ENCODE measurements at places on chromosomes 7 and 10.

- DNase-seq: no peak
These were observed 385.8 kb upstream of the KLF6 start for GRCh38 chr10:4170633-4171314.

- no peak for DNase-seq
These were observed 41.5 kb upstream of the CXCL12 start for GRCh38 chr10:44426247-44427034.

DNA sequence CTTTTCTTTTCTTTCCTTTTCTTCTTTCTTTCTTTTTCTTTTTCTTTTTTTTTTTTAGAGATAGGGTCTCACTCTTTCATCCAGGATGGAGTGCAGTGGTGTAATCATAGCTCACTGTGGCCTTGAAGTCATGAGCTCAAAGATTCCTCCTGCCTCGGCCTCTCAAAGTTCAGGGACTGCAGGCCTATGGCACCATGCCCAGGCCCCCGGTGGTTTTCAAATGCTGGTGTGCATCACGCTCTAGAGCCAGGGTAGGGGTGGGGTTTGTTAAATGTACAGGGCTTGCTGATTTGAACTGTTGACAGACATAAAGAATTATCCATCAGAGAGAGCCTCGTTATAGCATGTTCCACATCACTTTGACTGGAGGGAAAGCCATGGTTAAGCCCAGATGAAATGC is 5.8 kb downstream of the MINDY4 start:
- DNase-seq: no peak

- DNase-seq: peak; percentile 45
These were observed 8.6 kb upstream of the CRYGN start for GRCh38 chr7:151448261-151449252.

DNA sequence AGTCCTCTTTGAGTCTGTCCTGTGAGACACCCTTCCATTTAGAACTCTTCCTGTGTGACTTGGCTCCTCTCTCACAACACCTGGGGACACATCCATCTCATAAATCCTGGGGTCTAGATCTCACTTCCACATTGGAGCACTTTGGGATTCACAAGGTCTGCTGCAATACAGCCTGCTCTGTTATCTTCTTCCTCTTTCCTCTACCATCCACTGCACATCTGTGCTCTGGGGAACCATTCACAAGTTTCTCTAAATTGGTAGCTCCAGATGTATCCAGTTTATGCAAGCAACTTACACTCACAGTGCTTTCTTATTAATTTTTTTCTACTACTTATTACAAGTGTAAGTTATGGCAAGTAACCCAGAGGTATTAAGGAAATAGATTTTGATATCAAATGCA is 5.5 kb upstream of the FIGNL1 start:
- no peak for DNase-seq

DNA sequence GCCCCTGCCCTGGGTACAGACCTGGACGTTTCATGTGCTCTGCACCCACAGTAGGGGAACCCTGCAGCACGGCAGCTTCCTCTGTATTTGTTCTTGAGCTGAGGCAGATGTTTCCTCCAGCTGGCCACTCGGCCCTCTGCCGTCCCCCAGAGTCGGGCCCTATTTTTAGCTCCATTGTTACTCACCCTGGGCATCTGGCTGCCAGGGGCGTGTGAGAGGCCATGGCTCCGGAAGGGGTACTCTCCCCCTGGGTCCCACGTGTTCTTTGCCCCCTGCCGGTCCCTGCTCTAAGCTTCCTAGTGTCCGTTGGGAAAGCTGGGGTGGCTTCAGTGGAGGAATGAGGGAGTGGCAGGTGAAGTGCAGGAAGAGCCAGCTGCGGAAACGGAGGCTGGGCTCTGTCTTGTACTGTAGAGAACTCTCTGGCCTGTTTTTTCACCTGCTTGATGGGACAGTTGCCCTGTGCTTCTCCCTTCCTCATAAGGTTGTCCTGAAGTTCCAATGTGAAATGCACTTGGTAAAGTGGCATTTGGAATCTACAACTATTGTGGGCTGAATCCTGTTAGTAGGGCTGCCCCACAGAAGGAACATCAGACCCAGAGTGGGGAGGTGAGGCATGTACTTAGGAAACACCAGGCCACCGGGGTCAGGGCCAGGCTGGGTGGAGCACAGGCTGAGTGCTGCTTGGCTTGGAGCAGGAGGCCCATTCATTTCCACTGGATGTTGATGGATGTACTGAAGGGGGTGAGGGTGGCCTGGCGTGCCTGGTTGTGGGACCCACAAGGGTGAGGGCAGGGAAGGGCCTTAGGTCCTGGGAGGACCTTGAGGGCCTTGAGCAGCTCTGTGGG is 30.6 kb downstream of the PALD1 start:
- DNase-seq: peak; percentile 14

GRCh38 chr10:28331841-28332240 is 29.0 kb upstream of the MPP7 start:
- DNase-seq: no peak

- DNase-seq: no peak
These were observed 224.6 kb upstream of the NRP1 start for GRCh38 chr10:33559105-33559504.

DNA sequence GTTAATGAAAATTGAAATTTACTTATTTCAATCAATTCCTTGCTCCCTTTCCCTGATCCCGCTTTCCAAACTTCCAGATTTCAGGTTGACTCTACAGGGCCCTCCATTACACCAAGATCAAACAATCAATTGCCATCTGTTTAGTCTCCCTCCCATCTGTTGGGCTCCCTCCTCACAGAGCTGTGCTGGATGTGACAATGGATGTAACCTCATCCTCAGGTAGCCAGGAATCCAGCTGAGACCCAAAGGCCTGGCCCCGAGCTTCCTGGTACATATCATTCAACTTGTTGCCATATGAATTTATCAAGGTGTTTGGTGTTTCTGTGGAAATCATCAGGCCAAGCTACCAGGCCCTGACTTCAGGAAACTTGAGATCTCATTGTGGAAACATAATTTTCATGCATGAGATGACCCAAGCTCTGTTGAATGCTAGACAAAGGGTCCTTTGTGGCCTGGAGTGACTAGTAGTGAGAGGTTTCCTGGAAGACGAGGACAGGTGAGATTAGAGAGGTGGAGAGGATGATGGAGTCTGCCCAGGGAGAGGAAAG is 148.6 kb upstream of the PDE1C start:
- no peak for DNase-seq

- DNase-seq: no peak
These were observed 8.7 kb downstream of the STARD3NL start for GRCh38 chr7:38186593-38187314.

- DNase-seq: no peak
These were observed 74.2 kb upstream of the LAMB4 start for GRCh38 chr7:108204281-108204796.

DNA sequence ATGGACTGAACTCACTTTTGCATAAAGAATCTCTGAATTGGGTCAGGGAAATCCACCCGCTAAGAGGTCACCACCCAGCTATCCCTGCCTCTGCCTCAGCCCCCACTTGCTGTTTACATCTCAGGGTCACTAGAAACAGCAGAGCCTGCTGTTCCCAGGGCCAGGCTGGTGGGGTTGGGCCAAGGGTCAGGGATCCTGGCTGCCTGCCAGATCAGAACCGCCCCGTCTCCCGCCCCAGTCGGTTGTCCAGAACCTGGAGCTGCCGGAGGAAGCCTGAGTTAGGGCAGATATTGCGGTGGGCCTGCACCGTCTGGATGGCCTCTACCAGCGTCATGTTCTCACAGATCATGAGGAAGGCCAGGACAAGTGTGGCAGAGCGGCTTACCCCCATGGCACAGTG is 17.0 kb upstream of the SAMD8 start:
- no peak for DNase-seq

- peak; percentile 37 for DNase-seq
These were observed at the start of gene RET for GRCh38 chr10:43076876-43077420. Gene RET (plus strand): TSS chr10:43077069. CDS start chr10:43077259, 190 bp downstream.

GRCh38 chr10:34528320-34528719 is 286.8 kb downstream of the PARD3 start:
- DNase-seq: no peak

GRCh38 chr7:130988443-130988842 is 254.4 kb upstream of the KLF14 start:
- DNase-seq: no peak

DNA sequence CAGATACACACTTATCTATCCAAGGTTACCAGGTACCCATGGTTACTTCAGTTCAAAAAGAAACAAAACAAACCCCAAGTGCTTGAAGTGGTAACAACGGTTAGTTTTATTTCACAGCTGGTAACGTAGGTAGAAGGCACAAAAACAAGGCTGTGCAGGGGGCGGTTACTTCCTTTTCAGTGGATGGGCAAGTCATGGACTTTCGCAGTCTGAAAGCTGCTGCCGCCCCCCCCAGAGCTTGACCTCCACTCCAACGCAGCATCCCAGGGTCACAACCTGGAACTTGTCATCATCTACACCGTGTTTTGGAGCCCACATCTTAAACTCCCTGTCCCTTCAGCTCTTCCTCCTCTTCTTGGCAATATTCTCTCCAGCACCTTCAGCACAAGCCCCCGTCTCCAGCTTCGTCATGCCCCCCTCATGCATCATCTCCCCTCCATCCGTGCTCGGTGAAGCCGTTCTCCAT is 181.2 kb upstream of the ITGB1 start:
- no peak for DNase-seq

DNA sequence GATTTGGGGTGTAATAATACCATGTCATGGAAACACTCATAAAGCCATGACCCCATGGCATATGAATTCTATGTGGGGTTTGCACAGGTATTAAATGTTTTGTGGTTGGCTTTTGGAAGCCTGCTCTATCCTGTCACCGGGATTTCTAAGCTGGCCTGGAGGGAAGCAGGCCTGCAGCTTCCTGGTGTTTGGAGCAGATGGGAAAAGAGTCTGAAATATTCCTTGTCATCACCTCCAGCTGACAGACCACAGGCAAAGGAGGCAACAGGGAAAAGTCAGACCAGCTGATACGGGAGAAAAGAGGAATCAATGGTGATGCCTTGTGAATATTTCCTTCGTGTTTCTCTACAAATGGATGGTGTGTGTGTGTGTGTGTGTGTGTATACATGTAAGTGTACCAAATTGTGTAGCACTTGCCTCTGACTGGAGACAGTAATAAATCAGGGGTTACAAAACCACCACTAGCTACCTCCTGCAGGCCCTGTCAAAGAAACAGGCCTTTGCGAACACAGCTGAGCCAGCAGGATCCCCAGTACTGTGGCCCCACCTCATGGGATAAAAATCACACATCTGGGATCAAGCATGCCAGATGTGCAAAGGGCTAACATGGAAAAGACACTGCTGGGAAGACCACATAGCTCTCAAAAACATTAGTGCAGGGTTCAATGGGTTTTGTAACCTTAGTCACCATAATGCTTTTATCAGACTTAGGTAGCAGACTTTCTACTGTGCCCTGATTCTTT is 120.8 kb upstream of the HPS1 start:
- no peak for DNase-seq

All from NCI-H345 (cell line).